ENCODE measurements at places on chromosomes 7 and 10.
A peak's percentile ranks its signal among the peaks of the same experiment; 100 is the strongest.

DNA sequence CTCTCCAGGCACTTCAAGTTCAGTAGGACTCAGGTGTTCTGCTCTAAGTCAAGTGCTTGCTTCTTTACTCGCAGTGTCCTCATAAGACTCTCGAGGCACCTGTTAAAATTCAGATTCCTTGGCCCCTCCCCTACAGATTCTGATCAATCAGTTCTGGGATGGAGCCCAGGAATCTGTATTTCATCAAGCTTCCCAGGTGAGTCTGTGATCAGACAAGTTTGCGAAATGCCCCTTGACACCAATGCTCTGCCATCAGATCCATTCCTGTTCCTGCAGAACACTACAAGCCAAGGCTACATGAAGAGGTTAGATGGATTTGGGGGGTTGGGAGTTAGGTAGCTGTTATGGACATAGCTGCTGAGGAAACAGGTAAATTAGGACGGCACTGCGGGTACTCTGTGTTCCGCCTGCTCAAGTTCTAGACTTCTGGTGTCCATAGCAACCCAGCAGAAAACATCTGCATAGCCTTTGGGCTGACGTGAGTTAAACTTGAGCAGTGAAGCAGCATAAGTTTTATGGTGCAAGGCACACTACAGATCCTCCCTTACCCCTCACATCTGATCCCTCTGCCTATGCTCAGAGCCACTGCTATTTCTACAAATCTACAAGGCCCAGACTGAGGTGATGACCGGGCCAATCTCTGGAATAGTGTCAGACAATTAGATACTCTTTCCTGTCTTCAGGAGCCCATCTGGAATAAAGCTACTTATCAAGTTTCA, 6.8 kb upstream of the NCOA4 start:
- no peak for DNase-seq

- DNase-seq, result no peak
These were observed 83.7 kb upstream of the GLCCI1 start for GRCh38 chr7:7884855-7885254.

DNA sequence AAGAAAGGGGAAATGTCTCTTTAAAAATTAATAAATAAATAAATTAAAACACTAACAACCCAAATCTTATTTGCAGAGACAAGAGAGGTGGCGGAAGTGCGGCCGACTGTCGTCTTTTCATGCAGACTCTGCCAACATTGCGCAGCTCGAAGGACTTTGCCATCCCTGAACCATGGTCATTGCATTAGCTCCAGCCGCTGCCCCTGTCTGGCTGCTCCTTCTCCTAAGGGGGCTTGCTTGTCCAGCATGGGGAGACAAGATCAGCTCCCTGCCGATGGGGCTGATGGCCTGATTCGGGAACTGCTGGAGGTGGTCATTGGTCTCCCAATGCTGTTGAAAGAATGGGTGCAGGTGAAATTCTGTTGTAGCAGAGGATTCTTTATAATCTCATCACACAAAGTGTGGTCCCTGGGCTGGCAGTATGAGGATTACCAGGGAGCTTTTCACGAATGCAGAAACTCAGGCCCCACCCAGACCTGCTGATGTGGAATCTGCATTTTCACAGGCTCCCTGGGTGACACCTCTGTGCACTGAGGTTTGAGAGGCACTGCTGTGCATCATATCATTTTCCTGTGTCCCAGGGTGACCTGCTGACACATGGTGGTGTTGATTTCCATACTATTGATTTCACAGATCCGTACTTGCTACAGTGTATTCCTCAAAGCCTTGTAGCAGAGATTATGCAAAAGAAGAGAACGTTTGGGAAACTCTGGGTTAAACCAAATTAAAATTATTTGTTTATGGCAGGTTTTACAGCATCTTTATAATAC, 172.4 kb upstream of the ZMIZ1 start:
- no peak for DNase-seq

DNA sequence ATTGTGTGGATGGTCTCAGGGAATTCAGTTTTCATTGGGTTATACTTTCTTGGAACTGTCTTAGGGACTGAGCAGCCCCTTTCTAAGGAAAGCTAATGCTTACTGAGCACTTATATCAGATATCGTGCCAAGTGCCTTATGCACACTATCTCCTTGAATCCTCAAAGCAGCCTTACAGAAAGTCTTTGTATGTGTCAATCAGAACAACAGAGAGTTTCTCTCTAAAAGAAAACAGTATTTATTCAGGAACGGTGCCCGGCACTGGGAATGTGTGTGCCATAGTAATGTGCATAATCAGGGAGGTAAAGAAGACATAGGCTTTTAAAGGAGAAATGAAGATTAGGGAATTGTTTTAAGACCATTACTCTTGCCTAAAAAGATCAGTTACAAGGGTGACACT, 17.3 kb downstream of the ANTXRL start:
- no peak for DNase-seq

- DNase-seq, result no peak
These were observed 2.0 kb downstream of the COX19 start for GRCh38 chr7:973312-973711.

- no peak for DNase-seq
These were observed 11.5 kb downstream of the STEAP2 start for GRCh38 chr7:90222811-90223725.

GRCh38 chr7:84060760-84061261, 133.8 kb downstream of the SEMA3A start:
- no peak for DNase-seq

DNA sequence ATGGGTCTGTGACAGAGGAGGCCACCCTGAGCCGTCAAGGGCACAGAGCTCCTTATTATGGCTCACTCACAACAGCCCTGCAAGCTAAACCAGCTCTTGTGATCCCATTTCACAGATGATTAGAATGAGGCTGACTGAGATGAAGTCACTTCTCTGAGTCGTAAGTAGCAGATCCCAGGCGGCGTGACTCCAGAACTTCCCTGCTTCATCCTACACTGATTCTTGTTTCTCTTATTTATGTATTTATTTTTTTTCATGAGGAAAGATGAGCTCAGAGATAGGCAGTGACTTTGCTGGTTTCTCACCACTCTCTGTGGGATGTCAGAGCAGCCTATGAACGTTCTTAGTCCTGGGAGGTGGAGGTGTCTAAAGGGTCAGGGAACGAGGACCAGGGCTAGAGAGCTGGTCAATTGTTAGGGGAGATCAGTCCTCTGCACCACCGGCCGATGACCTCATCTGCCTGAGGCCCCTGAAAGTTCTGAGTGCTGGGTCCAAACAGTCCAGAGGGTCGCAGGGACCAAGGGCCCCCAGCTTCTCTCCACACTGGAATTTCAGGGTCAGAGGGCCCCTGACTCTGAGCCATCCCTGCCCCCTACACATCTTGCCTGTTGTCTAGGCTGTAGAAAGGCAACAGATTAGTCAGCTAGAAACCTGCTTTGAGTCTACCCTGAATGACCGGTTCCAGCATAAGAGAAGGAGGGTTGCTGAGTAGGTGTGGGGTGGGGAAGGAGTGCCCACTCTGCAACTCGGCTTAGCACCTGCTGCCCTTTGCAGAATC, 17.9 kb downstream of the CLRN3 start:
- no peak for DNase-seq

GRCh38 chr10:86344714-86345161, 21.9 kb downstream of the GRID1 start:
- no peak for DNase-seq

GRCh38 chr10:95467162-95467599, 94.0 kb downstream of the SORBS1 start:
- no peak for DNase-seq

GRCh38 chr10:47092831-47093230, 181.6 kb downstream of the PTPN20 start:
- no peak for DNase-seq

DNA sequence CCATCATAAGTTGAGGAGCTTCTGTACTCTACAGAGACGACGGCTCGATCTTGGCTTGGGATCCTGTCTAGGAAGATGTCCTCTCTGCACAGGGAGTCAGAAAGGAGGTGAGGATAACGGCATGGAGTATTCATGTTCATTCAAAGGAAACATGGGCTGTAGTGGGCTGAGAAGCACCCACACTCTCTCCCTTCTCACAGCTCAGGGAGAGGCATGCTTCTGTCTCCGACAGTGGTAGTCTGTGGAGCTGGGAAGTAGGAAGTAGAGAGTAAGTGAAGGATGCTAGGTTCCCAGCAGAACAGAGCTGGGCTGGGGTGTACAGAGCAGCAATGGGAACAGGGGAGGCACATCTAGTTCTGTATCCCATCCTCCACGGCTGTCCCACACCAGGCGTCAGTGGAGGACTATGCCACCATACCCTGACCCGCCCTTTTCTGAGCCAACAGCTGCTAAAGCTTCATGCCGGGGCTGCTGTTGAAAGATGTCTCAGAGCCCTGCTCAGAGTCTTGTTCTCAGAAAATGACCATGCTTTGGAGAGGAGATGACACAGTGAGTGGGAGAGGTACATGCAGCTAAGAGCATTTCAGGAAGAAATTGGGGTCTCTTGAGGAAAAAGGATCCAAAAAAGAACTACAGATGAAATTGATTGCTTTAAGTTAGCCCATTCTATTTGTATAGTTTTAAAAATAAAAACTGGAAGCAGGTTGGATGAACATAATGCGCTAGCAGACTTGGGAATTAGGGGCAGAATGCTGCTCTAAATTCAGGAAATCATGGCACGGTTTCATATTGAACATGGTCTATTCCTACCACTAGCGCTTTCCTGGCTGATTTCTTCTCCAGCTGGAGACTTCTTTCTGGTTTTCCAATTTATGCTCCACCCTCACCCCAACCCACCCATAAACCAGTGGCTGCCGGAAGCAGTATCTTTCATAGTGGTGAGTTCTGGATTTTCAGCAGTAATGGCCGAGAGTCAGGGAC, 138.6 kb downstream of the CHN2 start:
- no peak for DNase-seq

DNA sequence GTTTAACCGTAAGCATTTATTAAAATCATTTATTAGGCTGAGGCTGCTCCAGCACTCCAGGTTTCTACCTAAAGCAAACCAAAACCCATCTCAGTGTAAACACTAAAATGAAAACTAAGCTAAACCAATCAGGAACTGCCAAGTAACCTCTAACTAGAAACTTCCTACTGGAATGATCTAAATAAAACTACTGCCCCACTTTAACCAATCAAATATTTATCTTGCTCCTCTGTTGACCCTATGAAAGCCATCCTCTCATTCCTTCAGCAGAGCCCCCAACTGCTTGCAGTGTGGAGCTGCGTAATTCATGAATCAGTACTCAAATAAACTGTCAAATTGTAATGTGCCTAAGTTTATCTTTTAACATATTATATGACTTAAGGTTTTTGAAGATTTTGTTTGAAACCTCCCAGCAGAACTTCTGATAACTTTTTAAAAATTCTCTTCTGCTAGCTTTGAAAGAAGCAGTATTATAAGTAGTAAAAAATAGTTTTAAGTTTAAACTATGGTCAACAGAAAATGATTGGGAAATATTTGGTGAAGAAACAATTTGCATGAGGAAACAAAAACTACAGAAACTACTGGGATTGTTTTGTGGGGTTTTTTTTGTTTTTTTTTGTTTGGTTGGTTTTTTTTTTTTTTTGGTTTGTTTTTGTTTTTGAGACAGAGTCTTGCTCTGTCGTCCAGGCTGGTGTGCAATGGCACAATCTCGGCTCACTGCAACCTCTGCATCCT, 47.4 kb downstream of the GPR37 start:
- no peak for DNase-seq

- DNase-seq, result no peak
These were observed 679.7 kb upstream of the LRRTM3 start for GRCh38 chr10:66246177-66246576.

DNA sequence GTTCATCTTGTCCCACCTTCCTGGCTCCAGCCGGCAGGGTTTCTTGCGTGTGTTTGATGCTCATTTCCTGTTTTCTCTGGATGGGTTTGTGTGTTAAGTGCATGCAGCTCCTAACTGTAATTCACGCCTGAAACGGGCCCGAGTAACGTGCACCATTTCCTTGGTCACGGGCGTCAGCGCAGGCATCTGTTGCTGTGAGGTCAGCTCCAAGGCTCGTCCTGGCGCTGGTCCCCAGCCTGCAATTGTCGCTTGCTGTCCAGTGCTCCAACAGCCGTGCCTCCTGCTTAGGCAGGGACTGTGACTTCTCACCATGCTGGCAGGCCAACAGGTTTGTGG, 201.1 kb downstream of the GLRX3 start:
- DNase-seq, result no peak

DNA sequence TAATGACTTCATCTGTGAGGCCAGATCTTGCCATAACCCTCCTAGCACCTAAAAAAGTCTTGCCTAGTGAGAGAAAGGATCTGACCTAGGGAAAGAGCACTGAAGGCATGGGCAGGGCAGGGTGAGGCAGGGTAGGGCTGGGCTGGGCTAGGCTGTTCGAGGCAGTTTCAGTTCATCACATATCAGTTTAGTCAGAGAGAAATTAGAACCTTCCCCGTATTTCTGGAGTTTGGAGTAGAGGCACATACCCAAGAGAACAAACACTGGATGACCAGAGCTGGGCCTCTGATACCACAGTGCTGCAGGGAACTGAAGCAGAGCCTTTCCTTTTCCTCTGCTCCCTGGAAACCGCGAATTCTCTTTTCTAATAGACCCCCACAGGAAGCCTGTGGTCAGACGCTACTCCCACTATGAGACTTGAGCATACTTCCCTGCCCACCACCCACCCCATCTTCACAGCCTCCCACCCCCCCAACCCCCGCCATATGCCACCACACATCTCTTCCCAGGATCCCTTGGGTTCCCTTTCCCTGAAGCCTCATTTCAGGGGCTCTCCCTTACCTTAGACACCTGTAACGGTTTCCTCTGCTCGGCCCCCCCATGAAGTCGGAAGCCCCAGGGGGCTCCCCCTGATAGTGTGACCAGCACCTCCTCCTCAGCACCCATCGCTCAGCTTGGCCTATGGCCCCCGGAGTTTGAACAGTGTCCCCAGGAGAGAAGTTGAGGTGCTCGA, 406 bp downstream of the SYNPO2L start:
- no peak for DNase-seq

DNA sequence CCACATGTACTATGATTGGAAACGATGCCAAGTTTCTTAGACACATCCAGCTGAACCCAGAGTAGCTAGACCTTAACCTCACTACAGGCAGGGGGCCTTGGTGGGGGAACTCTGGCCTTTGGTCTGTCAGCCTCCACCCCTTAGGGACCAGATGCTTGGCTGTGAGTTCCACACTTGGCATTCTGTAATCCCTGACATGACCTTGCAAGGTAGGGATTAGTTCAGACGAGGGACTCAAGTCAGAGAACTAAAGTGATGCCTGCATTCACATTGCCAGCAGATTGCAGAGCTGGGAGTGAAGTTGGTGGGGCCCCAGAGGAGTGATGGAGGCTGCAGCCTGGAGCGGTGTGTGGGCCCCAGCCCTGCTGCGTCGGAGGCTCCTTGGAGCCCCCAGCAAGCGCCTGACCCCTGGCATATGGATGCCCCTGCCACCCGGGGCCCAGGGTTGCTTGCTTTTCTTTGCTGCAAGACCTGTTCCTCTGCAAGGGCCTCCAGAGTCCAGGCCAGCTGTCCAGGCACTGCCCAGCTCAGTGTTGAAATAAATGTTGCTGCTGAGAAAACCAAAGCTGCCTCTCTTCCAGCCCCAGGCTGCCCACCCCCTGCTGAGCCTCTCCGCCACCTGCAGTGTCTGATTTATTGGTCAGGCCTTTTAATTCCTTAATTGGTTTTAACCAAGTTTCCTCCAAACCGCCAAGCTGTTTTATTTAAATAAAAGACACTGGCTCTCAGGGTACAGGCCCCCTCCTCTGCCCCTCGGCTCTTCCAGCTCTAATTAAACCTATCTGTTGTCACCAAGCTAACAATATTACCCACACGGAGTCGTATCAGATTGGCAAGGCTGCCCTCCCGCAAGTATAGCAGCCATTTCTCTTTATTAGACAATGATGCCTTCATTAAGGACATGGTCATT, 4.7 kb downstream of the NPTX2 start:
- no peak for DNase-seq

GRCh38 chr7:101815826-101816594, 1.4 kb upstream of the CUX1 start:
- DNase-seq, result peak; percentile 21

GRCh38 chr10:70162151-70162891, 8.0 kb downstream of the SAR1A start:
- no peak for DNase-seq
